ENCODE measurements at places on chromosomes 11 and 22.

DNA sequence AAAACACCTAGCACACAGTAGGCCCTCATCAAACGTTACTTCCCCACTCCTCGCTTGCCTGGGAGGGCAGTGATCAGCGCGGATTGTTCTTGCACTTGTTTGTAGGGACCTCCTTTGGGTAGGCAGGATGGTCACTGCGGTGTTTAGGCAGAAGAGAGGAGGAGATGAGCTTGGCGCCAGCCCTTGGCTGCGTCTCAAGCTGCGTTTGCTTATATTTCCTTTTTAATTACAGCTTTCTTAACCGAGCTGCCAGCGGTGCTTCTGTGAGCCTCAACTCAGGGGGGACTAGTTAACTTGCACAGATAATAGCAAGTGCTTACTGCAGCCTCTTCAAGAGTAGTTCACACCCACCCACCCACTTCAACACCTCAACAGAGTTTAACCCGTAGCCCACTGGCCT is 15.1 kb downstream of the IFT27 start:
- DNase-seq = peak; percentile 64

DNA sequence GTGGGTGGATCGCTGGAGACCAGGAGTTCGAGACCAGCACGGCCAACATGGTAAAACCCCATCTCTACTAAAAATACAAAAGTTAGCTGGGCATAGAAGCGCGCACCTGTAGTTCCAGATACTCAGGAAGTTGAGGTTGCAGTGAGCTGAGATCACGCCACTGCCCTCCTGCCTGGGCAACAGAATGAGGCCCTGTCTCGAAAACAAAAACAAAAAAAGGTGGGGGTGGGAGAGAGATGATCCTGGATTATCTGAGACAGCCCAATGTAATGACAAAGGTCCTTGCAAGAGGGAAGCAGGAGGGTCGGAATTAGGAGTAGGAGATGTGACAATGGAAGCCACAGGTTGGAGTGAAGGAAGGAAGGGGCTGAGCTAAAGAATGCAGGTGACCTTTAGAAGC is 87.6 kb upstream of the APOA1 start:
- no peak for DNase-seq

DNA sequence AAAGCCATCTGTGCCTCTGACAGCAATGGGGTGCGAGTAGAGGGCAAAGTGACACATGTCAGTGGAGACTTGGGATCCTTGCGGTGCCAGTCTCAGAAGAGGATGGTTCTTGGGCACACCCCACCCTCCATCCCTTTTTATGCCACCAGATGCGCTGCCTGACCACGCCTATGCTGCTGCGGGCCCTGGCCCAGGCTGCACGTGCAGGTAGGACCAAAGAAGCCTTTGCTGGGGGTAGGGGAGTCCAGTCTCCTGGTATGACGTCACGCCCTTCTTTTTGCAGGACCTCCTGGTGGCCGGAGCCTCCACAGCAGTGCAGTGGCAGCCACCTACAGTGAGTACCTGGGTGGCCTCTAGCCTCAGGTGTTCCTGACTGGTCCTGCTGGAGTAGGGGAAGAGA is 1.5 kb downstream of the NDUFS8 start:
- DNase-seq = no peak

GRCh38 chr11:58629857-58630256 is 7.4 kb downstream of the CNTF start:
- DNase-seq = no peak

DNA sequence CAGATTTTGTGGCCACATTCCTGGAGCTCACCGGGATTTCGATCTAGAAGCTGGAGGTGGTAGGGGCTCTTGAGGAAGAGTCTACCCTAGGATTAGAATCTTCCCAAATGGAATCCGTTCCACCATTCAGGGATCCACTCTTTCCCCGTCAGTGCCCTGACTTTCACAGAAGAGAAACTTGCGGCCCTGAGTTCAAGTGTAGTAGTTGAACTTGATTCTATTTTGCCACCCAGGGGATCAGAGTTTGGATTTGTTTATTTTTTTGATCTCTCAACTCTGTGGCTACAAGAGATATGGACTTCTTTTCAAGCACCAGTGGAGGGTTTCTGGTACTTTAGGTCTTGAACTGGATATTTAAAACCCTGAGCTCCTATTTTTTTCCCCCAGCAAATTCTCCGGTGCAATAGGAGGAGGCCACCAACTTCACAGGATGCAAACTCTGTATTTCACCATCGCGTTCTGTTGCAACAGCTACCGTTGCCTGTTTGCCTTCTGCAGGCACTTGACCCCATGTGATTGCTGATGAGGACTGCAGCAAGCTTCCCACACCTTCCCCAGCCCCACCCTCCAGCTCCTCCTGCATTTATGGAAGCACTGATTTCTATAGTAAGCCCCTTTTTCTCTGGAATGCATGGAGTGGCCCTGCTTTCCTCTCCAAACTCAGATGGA is 14.8 kb upstream of the MRGPRF start:
- DNase-seq = no peak

DNA sequence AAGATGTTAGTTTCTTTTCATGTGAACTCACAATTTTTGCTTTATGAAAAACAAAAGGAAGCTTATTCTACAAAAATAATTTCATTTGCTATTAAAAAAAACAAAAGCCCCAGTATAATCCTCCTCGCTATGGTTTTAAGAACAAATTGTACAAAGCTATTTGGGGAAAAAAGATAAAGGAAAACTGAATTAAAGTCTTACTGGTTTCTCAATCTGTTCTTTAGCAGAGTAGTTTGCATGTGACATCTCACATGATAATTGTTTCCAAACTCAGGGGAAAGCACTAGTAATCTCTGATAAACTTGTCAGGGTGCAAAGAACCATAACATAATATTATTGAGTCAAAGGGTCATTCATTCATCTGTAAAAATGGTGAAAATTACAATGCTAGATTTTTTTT is 2.9 kb upstream of the DDI1 start:
- DNase-seq = no peak

- DNase-seq = no peak
Measured at GRCh38 chr11:85779956-85780640, 30.8 kb downstream of the SYTL2 start.

- no peak for DNase-seq
Measured at GRCh38 chr11:17883946-17884345, 128.9 kb downstream of the SERGEF start.

- DNase-seq = no peak
Measured at GRCh38 chr11:85699957-85700741, 14.2 kb upstream of the CCDC89 start.

All from vagina (tissue), 2 donors.